GM12864 (cell line): ENCODE measurements at places on chromosomes 2 and 18.

DNA sequence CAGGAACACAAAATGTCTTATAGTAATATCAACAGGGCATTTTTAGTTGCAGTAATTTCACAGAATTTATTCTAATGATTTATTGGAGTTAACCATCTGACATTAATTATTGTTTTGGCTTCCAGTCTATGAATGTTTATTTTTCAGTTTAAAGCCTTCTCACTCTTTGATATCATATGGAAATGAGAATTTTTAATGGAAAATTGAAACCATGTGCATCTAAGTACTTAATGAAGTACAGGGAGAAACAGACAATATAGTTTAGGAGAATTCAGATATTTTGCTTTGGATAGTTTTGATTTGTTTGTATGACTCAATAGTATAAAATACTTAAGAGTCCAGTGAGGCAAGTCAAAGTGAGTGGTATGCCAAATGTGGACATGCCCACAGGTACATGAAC is 126.1 kb downstream of the OLA1 start:
- DNase-seq = no peak

GRCh38 chr2:40859617-40860016 is 407.7 kb upstream of the SLC8A1 start:
- no peak for DNase-seq

GRCh38 chr2:45128580-45128997 is 119.3 kb upstream of the SIX2 start:
- no peak for DNase-seq

DNA sequence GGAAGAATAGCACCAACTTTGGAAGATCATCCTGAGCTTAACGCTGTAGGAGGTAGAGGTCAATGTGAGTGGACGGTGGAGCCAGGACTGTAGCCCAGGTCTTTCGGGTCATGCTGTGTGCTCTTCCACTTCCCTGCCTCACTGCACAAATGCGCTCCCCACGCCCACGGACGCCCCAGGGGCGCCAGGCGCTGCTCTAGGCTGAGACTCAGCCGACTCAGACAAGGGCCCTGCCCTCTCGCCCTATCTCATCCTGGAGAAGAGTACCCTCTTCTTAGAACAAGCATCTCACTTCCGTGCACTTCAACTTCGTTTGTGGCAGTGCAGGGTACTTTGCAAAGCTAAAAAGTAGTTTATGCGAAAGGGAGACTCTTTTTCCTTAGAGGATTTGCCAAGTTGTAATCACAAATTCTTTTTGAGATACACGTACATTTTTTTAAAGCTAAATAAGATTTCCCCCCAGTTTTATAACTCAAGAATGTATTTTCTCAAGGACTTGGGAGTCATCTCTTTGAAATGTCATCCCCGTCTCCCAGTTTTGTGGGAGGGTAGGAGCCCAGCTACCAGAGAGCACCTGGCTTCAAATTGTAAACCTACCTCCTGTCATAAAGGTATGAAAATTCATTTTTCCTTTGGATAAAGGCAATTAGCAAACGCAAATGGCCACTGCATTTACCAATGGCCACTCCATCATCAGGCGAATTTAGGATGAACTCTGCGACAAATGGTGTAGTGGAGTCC is 1.2 kb upstream of the PRELID3A start:
- no peak for DNase-seq

DNA sequence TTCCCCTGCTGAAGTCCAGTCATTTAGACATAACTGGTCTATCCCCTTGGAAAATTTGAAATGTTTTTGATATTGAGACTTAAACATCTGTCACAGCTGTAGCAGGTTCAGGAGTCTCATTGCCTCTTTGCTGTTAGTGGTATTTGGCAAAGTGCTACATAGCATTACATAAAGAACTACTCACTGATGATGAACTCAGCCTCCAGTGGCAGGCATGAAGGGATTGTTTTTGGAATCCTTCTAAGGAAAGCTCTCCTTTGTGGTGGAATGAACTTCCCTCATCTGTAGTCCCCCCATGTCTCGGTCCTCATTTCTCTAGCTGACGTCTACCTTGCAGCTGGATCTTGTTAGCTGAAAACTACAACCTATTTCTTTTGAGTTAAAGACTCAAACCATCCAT is 111.6 kb downstream of the TACR1 start:
- DNase-seq = no peak

DNA sequence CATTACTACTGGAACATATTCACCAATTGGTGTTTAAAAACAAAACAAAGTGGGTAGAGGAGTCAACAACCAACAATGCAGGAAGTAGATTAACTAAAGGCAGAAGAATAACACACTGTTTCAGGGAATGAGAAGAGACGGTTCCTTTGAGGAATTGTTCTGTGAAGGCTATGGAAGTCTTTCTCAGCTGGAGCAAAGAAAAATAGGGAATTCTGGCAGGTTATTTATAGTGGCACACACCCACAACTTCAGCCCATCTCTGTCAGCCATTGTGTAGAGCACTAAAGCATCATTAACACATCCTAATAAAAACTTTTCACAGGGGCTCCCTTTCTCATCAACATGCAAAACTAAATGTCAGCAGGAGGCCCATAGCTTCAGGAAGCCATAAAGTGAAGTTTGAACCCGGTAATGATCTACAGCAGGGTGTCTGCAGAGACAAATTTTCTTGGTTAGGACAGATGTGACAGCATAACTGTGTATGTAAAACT is 113.6 kb downstream of the CDH2 start:
- DNase-seq = no peak

GRCh38 chr18:11518788-11519685 is 90.4 kb upstream of the SLC35G4 start:
- DNase-seq = peak; percentile 48

DNA sequence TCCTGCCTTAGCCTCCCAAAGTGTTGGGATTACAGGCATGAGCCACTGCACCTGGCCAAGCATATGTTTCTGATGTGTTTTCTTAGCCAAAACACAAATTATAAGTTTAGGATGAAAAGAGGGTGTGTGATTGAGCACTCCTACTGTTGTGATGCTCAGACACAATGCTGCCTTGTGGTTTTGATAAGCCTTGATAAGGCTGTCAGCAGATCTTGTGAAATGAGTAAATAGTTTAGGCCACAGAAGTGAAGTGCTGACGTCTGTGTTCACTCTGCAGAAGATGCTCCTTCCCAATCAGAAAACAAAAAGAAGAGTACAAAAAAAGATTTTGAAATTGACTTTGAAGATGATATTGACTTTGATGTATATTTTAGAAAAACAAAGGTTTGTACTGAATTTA is 24.3 kb downstream of the NCAPH start:
- no peak for DNase-seq

DNA sequence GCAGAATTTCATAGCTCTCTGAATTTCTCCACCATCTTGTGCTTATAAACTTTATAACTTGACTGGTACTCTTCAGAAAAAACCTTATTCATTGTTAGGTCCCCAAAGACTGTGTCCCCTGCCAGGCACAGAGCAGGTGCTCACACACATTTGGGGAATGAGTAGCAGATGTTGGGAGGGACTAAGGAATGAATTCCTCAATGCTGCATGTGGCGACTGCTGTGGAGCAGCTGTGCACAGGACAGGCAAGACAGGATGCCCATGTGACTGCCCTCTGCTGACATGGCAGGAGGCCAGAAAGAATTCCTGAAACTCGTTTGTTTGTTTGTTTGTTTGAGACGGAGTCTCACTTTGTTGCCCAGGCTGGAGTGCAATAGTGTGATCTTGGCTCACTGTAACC is 122.3 kb upstream of the ITGA6 start:
- no peak for DNase-seq

DNA sequence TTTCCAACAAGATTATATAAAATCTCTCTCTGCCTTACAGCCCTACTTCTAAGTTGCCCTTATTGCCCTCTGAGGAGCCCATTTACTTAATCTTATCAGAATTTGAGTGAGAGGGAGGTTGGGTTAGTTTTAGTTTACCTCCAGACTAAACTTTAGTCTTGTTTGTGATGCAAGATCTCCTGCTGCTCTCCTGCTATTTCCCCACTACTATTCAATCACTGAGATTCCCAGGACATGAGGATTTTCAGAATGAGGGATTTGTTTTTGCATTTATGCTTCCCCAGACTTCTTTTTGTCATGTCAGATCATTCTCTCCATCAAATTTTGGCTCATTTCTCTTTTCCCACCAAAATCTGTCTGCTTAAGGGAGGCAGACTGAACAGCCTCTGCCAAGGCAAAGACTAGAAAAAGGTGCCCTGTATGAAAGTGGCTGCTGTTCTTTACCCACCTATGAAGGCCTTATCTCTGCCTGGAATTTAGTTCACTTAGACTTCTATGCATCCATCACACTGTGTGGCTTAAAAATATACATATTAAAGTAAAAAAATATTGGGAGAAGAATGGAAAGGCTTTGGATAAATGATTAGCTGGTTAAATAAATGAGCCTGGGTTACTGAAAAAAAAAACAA is 401.3 kb downstream of the PID1 start:
- no peak for DNase-seq

GRCh38 chr2:48174503-48174902 is 268.2 kb upstream of the FBXO11 start:
- DNase-seq = no peak

GRCh38 chr2:237378650-237379049 is 35.3 kb downstream of the COL6A3 start:
- no peak for DNase-seq

DNA sequence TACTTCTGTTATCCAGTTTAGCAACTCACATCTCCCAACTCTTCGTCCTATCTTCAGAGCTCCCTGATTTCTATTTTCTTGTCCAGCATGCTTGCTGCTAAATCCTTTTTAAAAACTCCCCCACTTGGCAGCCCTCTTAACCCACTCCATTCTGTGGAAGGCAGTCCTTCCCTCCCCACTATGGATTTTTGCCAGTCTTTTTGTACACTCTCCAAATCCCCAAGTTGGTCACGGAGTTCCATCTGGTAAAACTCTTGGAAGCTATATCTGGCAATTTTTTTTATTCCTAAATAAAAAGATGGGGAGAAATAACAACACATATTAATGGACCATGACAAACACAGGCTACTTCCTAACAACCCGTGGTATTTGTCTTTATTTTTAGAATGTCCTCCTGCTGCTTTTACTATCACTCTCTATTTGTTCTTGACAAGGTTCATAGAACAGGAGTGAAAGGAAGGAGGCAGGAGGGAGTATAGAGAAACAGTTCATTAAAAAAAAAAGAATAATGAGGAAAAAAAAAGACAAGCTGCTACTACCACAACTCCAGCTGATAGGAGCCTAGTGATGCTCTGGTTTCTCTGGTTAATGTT is 120.0 kb upstream of the THSD7B start:
- no peak for DNase-seq

- no peak for DNase-seq
These were observed 4.3 kb upstream of the ASIC4 start for GRCh38 chr2:219509780-219510511.

DNA sequence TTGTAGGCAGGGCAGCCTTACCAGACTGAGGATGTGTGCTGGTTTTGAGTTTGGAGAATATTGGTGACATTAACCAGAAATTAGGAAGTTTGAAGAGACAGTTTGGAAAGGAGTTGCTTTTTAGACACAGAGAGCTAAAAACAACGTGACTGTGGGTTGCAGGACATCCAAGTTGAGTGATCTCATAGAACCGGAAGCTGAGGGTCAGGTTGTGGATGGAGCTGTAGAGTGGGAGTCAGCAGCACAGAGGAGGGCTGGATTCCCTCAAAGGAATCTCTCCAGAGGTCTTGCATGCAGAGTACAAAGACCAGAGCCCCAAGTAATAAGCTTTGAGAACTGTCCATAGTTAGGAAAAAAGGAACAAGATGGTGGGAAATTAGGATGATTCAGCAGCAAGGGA is 9.3 kb downstream of the MAPRE3 start:
- no peak for DNase-seq

DNA sequence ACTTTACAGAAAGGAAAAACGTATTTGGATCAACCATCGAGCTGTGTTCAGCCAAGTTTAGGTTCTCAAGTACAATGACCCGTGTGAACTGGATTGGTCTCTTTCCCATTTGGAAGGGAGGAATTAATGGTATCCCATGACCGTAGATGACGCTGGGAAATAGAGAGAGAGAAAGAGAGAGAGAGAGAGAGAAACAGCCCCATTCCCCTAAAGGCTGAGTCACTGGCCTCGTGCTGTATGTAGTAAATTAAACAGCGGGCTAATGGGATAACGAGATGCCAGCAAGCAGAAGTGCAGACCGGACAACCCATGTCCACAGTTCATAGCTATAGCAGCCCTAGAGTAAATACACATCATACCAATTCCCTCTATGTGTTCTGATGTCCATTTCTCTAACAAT is 99.6 kb downstream of the BCL11A start:
- DNase-seq = no peak

DNA sequence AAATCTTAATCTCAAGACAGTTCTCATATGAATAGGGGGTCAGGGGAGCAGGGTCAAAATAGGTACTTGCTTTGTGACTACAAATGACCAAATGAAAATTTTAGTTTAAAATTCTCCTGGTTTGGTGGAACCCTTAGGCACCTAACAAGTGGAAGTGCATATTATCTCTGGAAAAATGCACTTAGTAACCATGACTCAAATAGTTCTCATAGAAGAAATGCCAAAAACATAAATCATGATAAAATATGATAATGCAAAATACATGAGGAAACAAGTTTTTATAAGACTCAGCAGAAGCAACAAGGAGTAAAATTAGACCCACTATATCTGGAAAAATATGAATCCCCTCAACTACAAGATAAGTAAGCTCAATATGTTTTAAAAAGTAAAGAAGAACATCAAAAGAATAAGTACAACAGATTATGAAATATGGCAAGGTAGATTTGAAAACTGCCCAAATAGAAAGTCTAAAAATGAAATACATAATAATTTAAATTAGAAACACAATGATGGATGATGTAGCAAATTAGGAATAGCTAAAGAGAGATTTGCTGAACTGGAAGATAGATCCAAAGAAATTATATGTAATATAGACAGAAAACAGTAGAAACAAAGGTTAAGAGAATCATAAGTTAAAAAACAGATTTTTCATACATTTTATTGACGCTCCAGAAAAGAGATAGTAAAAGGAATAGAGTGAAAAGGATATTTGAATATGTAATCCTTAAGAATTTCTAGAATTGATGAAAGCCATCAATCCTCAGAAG is 308.3 kb downstream of the SETBP1 start:
- no peak for DNase-seq

DNA sequence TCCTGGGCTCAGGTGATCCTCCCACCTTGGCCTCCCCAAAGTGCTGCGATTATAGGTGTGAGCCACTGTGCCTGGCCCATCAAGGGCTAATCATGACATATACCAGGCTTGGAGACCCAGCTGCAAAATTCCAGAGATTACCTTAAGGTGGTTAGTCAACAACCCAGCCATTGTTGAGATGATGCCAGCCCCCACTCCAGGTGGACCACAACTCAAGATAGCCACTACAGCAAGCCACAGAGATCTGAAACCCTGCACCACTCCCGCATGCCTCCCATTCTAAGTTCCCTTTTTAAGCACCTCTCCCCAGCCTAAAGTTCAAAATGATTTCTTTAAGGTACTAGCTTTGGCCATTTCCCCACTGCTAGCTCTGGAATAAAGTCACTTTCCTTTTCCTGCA is 4.6 kb upstream of the CLK1 start:
- no peak for DNase-seq
